ENCODE measurements at places on chromosomes 1 and 21. TPM values are rescaled to one million over a fixed set of nuclear protein-coding genes. Genes with fewer than 3 reads are reported as not detected.

DNA sequence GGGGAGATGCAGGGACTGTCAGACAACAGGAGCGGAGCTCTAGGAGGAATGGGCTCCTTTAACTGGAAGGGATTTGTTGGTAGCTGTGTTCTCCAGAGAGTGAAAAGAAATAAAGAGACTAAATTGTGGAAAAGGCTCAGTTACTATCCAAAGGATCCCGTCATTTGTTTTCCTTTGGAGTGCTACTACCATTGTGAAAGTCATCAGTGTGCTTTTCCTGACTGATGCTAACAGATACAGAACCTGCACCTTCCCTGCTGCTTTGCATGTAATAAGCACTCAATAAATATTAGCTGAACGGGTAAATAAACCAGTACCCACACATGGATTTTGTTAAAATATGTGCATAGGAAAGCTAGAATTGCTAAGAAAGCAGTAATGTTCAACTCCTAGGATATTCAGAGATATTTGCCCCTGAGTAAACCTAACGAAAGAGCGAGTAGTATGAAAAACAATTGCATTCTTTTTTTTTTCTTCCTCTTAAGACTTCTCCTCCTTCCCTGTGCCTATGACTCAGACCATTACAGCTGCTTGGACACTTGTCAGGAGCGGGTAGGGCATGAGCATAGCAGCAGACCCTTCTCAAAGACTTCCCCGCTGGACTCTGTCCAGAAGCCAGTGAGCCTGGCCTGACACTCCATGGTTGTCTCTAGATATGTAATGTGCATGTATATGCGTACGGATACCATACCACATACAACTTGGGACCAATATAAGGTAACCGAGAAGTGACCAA, 41.7 kb downstream of the PTGFRN start:
- no peaks in the 10 kb centered on the region for H3K27me3 ChIP-seq
- H3K36me3 ChIP-seq = no peaks in the 10 kb centered on the region
- no peak overlapping the region for H3K4me3 ChIP-seq
- H3K27ac ChIP-seq = no peak overlapping the region

DNA sequence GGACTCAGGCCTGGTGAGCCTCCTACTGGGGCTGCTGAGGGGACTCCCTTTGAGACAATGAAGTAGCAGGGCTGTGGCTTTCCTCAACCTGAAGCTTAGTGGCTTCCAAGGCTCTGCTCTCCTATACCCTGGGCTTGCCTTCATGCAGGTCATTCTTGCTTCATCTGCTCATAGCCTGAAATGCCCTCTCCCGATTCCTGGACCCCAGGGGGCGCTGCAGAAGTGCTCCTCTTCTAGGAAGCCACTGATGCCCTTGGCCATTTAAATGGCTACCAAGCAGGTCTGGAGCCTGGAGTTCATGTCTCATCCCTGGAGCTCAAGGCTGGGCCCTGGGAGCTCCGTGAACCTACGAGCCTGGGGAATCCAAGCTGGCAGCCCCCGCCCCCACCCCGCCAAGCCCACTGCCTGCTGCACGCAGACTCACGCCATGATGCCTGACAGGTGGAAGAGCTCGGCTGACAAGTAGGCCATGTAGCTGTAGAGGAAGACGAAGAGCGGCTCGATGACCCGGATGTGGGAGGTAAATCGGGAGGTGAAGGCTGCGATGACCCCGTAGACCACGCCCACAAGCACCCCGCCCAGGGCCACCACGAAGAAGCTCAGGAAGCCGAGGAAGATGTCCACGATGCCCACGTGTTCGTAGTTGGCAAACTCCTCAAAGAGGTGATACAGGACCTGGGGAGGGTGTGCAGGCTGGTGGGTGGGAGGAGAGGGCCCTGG, 45.7 kb downstream of the SLC9A1 start:
- DNase-seq = no peak
- H3K36me3 ChIP-seq = peaks cover 4% of the 10 kb centered on the region
- no peak overlapping the region for H3K27ac ChIP-seq
- H3K27me3 ChIP-seq = no peaks in the 10 kb centered on the region

Gene KRTAP20-3
- total RNA-seq = not detected

Gene FCRL6
- not detected for total RNA-seq

DNA sequence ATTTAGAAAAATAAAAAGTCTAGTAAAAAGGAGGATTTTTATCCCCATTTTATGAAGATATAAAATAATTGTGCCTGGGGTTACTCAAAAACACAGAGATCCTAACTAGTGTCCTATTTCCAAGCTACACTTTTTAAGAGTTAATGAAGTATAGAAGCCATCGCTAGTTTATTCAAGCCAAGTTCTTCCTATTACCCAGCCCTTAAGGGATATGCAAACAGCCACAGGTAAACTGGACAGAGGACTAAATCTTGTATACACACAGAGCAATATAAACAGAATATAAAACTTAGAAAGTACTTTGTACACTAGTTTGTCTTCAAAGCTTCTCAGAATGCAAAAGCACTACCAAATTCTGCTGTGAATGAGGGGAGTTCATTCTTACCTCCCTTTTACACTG, 111.1 kb downstream of the RERE start:
- no peaks in the 10 kb centered on the region for H3K27me3 ChIP-seq
- H3K36me3 ChIP-seq = no peaks in the 10 kb centered on the region
- H3K4me1 ChIP-seq = peaks cover 15% of the 10 kb centered on the region
- no peak overlapping the region for H3K4me3 ChIP-seq

All from endothelial cell of umbilical vein (primary cell).